ENCODE measurements at places on chromosomes 2 and 18.

DNA sequence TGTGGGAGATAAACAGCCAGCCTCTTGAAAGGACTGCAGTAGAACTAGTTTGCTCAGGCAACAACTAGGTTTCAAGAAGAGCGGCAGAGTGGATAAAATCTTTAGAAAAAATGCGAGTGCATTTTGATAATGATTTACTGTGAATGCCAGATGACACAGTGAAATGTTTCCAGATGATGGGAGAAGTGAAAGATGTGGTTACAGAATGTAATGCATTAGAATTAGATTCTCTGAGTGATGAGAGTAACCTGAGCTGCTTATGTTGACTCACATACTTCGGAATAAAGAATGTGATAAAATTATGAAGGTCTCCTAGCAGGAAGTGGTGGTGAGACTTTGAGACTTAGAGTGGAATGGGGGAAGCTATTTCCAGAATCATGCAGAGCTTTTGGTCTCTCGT lies 184.3 kb downstream of the GULP1 start:
- DNase-seq, result no peak

GRCh38 chr18:50578651-50579050 lies 18.8 kb downstream of the MAPK4 start:
- no peak for DNase-seq

DNA sequence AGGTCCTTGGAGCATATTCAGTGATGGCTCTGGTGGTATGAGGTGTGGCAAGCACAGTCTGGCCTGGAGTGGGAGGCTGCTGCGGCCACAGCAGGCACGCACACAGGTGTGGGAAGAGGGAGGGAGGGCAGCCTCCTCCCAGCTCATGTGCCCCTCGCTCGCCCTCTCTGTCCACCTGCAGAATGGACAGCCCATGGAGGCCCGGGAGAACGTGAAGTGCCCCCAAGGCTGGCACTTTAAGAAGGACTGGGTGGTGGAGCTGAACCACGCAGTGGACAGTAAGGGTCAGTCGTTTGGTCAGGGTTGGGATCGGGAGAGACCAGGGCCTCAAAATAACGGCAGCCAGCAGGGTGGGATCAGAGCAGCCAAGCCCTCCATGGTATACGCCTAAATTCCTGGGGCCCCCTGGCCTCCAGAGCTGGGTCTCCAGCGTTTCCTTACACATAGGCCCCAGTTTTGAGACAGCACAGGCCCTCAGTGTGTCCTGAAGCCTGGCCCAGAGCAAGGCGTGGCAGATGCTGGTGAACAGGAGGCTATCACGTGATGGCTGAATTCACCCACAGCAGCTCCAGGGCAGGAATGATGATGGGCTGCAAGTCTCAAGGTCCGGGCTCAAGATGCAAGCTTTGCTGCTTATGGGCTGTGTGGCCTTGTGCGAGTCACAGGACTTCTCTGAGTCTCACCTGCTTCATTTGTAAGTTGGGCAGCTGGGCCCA lies 47.9 kb downstream of the FER1L5 start:
- DNase-seq, result no peak

DNA sequence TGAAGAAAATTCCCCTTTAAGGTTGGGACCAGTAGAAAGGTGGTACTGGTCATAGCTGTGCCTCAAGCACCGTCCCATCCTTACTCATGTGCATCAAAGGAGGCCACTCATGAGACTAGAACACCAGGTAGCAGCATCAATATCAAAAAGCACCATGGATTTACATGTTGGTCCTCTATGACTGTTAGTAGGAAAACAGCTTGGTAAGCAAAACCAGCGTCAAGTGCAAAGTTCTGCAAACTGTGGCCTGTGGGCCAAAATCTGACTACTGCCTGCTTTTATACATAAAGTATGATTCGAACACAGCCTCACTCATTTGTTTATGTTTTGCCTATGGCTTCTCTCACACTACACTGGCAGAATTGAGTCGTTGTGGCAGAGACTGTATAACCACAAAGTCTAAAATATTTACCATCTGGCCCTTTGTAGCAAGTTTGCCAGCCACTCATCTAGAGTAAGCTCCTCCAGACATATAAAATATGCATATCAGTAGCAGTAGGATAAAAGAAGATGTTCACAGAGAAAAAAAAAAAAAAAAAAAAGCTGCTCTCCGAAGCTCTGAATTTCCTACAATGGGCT lies 119.7 kb upstream of the CTNNA2 start:
- DNase-seq, result no peak

DNA sequence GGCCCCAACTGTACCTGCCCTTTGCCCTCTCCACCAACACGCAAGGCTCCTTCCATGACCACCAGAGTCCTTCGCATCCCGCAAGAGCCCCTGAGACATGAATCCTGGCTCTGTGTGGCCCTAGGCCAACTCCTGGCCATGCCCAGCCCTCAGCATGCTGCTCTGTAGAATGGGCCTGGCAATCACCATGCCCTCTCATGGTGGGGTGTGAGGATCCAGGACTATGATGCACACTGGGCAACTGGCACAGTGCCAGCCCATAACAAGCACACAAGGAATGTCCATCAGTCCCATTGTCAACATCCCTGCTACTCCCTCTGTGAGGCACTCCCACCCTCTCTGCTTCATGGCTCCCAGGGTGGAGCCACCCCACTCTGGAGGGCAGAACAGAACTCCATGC lies 44.7 kb downstream of the FER1L5 start:
- DNase-seq, result no peak

DNA sequence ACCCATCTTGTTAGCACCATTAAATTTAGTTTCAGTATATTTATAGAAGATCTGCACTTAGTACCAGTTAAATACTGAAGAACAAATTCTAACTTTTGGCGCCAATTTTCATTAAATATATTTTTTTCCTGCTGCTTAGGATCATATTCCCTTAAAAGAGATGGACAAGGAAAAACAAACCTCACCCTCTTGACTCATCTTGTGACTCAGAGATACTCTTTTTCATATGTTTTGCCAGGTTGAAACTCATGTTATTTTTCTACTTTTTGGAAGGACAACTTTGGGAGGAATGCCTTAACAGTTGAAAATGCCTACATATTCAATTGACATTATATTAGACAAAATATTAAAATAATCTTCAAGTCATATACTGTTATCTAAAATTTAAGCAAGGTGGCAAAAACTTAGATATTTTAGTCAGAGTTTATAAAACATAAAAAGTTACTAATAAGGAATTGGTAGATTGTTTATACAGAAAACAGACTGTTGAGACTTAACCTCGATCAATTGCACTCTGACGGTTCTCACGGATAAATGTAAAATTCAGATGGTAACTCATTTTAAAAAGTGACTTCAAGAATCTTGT lies 36.2 kb downstream of the PNO1 start:
- no peak for DNase-seq

DNA sequence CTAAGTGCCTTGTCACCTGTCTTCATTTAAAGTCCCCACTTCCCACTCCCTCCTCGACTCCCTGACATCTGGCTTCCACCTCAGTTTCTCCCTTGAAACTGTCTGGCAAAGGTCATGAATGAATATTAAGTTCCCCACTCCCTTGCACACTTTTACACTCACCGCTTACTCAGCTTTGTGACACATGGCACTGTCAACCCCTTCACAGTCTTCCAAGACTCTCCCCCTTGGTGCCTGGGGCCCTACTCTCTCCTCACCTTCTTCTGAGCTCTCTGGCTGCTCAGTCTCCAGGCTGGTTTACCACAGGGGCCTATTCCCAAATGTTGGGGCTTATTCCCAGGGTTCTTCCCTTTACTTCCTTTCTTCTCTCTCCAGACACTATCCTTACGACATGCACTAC lies 17.9 kb upstream of the PTPN4 start:
- no peak for DNase-seq

DNA sequence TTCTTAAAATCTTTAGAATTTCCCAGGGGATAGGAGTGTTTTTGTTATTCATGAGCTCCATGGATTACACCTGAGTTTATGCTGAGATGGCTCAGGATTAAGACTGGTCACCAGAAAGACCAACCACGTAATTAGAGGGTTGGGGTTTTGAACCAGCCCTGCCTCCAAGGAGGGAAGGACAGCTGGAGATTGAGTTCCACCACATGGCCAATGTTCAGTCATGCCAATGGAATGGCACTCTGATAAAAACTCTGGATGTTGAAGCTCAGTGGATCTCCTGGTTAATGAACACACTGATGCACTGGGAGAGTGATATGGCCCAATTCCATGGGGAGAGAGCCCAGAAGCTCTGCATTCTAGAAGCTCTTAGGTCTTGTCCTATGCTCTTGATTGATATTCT lies 38.7 kb upstream of the PTPN4 start:
- no peak for DNase-seq
